ENCODE measurements at places on chromosomes 5 and 9.

GRCh38 chr9:134730761-134731496 lies 89.3 kb downstream of the COL5A1 start:
- DNase-seq = no peak

GRCh38 chr5:1642621-1643061 lies 118.9 kb upstream of the LPCAT1 start:
- DNase-seq = no peak

DNA sequence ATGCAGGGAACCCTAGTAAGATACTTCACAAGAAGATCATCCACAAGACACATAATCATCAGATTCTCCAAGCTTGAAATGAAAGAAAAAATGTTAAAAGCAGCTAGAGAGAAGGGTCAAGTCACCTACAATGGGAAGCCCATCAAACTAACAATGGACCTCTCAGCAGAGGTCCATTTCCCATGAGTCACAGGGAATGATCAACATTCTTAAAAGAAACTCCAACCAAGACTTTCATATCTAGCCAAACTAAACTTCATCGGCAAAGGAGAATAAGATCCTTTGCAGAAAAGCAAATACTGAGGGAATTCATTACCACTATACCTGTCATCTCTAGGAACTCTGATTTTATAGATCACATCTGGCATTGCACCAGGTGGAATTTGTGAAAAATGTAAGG lies 52.9 kb upstream of the SPATA31E1 start:
- DNase-seq = no peak

- no peak for DNase-seq
Measured at GRCh38 chr5:128773378-128773777, 191.9 kb upstream of the SLC27A6 start.

GRCh38 chr5:93819668-93820067 lies 78.3 kb upstream of the POU5F2 start:
- no peak for DNase-seq

DNA sequence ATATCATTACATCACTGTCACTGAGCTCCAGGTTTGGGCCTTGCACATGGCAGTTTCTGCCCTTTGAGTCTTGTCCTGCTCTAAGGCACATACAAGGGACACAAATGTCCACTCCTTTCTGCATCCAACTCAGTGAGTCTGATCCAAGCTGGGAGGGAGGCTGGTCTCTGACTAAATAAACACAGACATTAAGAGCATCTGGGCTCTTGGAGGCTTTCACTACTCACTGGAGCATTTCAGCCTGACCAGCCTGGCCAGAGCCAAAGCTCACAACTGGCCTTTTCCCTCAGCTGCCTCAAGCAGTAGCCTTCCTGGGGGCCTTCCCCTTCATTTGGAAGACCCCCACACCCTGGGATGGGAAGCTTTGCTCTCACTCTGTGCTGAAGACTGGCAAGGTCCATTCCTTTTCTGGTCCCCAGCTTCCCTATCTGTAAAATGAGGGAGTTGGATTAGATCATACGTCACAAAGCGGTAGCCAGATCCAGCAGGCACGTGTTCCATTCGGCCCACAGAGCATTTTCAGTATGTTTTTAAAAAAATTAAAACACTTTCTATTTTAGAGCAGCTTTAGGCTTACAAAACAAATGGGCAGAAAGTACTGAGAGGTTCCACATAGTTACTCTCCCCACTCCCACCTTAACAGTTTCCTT lies 58.6 kb upstream of the XPA start:
- no peak for DNase-seq

Measured in A673 (cell line).